ENCODE measurements at places on chromosomes 3 and 15.

GRCh38 chr3:131033480-131034080 is 6.9 kb downstream of the NEK11 start:
- peak; percentile 43 for DNase-seq

GRCh38 chr3:29695643-29696198 is 414.9 kb downstream of the RBMS3 start:
- DNase-seq = no peak

DNA sequence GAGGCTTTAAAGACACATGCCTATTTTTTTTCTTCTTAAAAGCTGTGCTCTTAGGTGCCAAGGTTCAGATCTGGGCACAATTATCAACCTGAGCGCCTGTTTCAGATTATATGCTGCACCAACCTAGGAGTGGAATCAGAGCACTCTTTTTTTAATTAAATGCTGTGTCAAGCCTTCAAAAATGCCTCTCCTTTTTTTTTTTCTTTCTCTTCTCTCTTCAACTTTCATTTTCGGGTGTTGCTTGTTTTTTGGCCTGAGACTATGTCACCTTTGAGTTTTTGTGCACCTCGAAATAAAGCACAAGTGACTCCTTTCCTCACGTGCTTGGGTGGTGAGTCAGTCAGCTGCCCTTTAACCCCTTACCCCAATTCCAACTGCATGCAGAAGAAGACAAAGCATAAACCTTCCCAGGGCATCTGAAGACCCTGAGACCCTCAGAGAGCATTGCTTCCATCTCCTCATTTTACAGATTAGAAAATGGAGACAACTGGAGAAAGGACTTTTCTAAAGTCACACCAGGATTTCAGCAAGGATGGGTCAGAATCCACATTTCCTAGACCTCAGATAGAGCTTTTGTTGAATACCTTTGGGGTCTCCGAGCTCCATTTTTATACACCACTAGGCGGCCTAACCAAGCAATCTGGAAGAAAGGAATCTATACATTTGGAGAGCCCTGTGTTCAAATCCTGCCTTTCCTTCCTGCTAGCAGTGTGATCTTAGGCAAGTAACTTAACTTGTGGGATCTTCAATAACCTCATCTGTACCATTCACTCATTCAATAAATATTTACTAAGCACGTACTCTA is 631 bp upstream of the PRICKLE2 start:
- no peak for DNase-seq

- DNase-seq = no peak
These were observed 256.9 kb upstream of the TGFBR2 start for GRCh38 chr3:30349507-30349906.

DNA sequence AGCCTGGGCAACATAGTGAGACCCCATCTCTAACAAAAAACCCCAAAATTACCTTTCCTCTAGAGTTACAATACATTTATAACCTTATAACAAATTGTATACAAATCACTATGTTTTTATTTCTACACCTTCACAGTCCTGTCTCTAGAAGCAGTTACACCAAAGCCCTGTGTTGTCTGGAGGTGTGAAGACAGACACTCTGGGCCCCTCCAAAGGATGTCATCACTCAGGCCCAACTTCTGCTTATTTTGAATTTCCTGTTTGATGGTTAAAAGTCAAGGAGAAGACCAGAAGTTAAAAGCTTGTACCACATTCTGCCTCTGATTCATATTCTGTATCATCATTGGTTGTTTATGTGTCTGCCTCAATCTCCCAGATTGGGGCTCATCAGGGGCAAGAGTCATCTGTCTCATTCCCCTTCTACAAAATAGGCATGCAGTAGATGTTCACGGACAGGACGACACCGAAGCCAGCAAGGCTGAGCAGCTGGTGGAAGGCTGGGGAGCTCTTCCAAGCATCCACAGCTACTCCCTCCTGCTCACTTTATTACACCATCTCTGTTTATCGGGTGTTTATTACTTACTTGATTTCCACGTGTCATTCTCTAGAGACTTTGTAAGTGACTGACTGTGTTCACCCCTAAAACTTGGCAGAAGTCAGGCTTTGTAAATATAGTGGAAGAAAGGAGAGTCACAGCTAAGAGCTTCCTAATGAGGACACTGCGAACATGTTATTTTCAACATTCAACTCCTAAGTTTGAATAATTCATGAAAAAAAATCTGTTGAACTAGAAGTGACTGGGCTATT is 136.8 kb upstream of the ANKRD28 start:
- no peak for DNase-seq
